ENCODE measurements at places on chromosomes 13 and 19.

DNA sequence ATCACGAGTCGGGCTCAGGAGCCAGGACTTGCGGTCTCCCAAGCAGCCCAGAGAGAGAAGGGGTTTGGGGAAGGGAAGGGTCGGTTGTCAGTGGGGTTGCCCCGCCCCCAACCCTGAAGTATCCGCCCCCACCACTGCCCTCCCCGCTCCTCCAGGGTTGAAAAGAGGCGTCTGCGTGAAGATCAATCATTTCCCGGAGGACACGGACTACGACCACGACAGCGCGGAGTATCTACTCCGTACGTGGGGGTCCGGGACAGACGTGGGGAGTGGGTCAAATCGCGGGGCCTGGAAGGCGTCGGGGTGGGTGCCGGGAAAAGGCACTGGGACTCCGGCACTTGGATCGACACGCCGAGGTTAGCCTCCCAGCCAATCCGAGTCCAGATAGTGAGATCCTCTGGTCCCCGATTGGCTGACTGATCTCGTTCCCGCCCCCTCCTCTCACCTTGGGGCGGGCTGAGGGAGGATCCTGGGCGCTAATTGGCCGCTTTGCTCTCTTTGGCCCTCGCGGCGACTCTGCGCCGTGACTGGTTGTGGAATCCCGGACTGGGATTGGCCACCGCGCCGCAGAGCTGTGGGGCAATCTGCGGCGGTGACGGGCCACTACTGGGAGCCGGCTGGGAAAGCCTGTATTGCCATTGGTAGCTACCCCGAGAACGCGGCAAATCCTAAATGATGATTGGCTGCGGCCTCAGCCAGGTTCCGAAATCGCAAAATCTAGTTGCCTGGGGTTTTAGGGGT lies 13.3 kb upstream of the CACNG6 start:
- no peak for DNase-seq

- DNase-seq = no peak
Measured at GRCh38 chr13:79496188-79496587, 15.2 kb downstream of the NDFIP2 start.

DNA sequence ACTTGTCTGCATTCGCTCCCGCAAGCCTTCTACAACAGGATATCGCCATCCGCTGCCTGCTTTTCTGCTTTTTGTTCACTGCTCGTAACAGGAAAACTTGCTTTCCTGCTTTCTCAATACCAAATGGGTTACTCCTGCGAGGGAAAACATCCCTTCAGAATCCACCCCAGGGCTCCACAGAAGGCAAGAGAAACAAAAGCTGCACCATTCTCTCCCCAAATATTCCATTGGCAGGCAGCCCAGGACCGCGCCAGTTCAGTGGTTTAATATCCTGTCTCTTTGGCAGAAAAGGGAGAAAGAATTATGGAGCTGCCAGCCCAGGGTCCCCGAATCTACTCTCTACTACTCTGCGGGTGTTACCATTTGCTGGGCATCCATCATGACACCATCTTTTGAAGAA lies 84.7 kb upstream of the DOCK9 start:
- no peak for DNase-seq

- DNase-seq = no peak
Measured at GRCh38 chr13:60627071-60627686, 230.2 kb downstream of the TDRD3 start.

DNA sequence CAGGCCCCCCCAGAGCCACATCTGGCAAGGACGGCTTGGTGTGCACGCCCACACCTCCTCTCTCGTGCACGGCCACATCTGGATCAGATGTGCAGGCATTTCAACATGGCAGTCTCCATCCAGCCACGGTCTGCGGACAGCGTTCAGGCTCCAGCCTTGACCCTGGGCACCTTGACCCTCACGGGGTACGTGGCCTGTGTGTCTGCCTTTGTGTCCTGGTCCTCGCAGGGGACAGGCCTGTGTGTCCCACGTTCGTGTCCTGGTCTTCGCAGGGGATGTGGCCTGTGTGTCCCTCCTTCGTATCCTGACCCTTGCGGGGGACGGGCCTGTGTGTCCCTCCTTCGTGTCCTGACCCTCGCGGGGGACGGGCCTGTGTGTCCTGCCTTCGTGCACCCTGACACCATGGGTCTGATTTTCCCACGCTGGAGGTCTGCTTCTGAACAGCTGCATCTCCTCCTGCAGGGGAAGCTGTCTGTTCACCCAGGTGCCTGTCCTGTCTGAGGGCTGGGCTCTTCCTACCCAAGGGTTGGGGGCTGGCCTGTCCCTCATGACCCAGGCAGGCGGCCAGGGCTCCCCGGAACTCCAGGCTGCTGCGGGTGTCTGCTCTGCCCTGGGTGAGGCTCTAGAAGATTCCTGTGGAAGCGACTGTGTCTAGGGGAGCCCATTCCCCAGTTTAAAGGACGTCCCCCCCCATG lies 25.3 kb downstream of the RASA3 start:
- DNase-seq = no peak

All from stimulated activated CD8-positive, alpha-beta memory T cell treated with anti-CD3 and anti-CD28 coated beads, Interleukin-4, amount 100 ng/mL, for 1 hour (primary cell).